ENCODE measurements at places on chromosomes 6 and 20.

- DNase-seq: no peak
These were observed 524.4 kb downstream of the KIF16B start for GRCh38 chr20:16048876-16049275.

DNA sequence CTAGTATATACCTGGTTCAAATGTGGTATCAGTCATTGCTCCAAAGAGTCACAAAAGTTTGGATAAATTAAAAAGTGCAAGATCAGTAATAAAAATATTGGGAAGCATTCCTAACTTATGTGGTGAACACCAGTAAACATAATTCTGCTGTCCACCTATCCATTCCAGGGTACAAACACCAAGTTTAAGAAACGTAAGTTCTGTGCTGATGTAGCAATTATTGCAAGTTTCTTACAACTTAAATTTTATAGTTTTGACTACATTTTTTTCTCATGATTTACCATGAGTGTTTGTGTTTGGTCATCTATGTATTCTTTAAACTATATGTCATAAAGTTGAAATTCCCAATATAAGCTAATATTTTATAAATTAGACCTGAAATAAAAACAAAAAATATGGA is 255.0 kb upstream of the THEMIS start:
- DNase-seq: no peak

DNA sequence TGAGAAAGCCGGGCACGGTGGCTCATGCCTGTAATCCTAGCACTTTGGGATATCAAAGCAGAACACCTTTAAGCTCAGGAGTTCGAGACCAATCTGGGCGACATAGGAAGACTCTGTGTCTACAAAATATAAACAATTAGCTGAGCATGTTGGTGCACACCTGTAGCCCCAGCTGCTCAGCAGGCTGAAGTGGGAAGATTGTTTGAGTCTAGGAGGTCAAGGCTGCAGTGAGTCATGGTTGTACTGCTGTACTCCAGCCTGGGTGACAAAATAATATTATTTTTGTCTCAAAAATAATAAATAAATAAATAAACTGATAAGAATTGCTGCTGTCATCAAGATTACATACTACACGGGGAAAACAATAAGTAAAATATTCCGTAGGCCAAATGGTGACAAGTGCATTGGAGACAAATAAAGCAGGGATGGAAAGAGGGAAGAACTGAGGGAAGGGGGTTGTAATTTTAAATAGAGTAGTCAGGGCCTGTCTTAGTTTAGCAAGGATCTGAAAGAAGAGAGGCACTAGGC is 14.0 kb upstream of the TOP1 start:
- no peak for DNase-seq

DNA sequence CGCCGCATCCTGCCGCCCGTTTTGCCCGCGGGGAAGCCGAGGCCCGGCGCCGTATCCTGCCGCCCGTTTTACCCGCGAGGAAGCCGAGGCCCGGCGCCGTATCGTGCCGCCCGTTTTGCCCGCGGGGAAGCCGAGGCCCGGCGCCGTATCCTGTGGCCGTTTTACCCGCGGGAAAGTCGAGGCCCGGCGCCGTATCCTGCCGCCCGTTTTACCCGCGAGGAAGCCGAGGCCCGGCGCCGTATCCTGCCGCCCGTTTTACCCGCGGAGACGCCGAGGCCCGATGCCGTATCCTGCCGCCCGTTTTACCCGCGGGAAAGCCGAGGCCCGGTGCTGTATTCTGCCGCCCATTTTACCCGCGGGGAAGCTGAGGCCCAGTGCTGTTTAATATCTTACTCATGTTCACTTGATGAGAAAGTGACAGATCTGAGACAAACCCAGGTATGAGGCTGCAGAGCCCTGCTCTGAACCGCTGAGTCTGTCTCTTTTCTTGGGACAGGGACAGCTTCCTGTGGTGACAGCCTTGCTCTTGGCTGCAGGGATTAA is 129.4 kb downstream of the CDH26 start:
- no peak for DNase-seq

DNA sequence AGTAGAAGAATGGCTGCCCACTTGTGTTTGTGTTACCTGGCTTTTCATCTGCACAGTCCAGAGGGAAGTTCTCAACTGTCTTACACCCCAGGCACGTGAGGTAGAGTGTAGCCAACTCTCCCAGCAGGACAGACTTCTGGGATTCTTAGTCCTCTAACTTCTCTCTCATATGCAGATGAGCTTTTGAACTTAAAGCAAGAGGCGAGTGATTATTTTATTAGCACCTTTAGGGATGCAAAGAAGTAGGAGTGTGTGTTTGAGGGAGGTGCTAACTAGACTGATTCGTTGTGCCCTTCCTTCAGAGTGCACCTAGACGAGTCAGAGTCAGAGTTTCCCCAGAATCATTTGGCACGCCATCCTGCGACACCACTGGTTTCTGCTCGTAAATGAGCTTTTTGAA is 10.8 kb downstream of the CDYL start:
- DNase-seq: no peak

DNA sequence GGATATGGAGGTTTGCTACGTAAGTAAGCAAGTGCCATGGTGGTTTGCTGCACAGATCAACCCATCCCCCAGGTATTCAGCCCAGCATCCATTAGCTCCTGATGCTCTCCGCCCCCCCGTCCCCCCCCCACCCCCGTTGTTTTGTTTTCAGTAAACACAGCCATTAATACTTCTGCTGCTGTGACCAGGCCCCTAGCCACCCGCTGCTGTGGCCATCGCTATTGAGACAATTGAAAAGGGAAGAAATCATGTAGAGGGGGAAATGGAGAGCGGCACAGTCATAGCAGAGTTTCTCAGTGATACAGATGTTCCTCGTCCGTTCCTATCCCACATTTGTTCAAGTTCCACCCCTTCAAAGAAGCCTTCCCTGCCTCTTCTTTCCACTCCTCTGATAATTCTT is 24.9 kb downstream of the SLC35D3 start:
- no peak for DNase-seq

DNA sequence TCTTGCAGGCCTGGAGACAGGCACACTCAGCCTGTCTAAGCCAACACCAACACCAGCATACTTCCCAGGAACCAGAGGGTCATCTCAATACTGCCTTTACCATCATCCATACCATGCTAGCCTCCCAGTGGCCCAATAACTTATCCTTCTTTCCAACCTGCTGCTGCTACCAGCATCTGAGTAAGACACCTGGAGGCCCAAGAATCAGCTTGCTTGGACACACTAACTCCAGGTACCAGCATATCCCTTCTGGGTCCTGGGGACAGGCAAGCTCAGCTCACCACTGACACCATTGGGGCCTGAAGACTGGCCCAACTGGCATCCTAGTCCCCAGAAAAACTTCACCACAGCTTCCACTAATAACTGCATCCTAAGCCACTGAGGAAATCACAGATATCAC is 205.3 kb downstream of the CD109 start:
- DNase-seq: no peak

GRCh38 chr6:124053315-124053714 is 249.7 kb downstream of the NKAIN2 start:
- no peak for DNase-seq

DNA sequence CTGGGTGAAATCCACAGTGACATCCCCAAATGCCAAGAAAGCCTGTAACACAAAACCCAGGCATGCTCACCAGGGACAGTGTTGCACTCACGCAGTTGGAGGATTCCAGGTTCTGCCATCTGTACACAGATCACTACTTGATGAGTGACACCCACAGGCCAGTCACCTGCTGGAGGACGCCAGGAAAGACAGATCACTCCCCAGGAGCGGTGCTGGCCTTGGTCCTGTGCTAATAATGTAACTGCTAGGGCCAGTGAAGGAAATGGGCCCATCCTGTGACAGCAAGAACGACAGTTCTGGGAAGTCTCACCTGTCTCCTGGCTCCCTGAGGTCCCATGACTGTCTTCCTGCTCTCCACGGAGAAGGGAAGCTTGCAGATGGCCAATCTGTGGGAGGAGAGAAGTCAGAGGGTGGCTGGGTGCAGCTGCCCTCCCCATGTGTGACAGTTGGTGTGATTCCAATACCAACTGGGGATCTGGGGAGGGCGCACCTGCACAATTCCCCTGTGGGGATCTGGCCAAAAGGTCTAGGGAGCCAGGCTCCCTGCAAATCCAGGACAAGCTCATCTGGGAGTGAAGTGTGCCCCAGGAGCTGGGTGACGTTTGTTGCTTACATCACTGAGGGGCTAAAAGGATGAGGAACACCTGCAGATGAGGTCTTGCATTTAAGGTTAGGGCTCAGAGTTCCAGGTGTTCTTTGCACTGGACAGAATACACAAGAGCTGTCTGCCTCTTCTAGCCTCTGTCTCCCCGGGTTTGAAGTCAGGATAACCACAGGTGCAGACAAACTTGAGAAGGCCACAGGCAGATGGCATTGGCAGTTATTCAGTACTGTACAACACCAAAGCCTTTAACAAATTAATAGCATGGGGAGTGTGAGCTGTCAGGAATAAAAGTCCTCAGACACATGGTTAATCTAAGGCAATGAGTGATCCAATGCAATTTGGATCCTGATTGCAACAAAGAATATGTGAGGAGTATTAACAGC is 10.3 kb downstream of the ZNF337 start:
- no peak for DNase-seq

DNA sequence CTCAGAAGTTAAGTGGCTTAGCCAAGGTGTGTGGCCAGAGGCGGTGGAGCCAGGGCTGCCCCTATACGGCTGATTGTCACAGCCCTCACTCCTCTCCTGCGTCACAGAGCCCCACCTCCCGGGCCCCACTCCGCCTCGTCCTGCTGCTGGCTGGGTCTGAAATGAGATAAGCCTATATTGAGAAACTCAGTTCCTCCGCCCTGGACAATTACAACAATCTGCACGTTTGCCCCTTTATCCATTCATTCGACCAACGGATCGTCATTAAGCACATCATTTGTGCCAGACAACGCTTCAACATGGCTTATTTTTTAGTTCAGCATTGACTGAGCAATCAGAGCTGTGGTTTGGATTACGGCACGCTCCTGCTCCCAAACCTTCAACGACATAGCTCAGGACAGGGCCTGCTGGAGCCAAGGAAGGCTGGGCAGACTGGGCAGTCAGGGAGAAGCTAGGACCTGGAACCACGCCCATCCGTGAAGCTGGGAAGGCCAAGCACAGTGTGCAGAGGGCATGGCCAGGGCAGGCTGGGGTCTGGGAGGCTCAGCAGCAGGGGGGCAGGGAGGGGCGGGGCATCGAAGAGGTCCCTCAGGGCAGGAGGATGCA is 16.6 kb upstream of the EZR start:
- no peak for DNase-seq

DNA sequence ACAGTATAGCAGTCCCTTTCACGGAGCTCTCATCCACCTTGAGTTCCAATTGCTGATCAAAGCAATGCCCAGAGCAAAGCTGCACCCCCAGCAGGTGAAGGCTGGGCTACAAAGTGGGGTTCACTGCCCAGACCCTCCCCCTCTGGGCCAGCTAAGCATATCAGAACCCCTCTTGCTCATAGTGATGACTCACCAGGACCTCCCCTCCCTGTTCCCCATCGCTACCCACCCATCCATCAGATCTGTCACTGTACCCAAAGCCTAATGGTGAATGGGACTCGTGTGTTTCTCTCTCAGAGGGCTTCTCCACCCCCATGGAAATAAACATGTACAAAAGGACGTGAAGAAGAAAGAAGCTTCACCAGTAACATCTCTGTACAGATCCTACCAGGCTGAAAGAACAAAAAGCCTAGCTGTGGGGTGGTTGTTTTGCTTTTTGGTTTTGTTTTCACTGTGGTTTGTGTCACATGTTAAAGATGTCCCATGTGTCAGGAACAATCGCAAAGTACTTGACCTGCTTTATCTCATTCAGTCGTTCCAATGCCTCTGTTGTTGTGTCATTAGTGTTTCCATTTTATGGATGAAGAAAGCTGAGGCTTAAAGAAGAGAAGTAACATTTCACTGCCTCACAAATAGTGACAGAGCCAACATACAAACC is 518.5 kb downstream of the CD83 start:
- no peak for DNase-seq

DNA sequence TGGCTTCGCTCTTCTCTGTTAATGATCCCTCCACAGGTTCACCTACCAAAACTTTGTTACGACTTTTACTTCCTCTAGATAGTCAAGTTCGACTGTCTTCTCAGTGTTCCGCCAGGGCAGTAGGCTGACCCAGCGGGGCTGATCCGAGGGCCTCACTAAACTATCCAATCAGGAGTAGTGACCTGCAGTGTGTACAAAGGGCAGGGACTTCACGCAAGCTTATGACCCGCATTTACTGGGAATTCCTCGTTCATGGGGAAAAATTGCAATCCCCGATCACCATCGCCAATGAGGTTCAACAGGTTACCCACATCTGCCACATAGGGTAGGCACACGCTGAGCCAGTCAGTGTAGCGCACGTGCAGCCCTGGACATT is 771.4 kb upstream of the DEFB115 start:
- no peak for DNase-seq

GRCh38 chr6:33976437-33977360 is 169.2 kb downstream of the GRM4 start:
- no peak for DNase-seq

DNA sequence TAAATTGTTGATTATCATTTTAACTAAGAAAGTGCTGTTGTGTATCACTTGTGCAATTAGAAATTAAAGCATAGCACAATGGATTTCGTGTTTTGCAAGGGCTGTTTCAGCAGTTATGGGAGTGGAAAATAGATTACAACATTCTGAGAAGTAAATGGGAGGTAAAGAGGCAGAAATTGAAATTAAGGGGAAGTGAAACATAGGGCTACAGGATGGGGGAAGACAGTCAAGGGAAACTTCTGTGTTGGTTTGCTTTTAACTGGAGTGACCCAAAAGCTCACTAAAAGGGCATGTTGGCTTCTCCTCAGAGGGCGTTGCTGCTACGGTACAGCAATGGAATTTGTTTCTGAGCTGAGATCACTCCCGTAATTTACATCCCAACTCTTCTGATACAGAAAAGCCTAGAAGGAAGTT is 147.5 kb downstream of the BCAS1 start:
- no peak for DNase-seq

DNA sequence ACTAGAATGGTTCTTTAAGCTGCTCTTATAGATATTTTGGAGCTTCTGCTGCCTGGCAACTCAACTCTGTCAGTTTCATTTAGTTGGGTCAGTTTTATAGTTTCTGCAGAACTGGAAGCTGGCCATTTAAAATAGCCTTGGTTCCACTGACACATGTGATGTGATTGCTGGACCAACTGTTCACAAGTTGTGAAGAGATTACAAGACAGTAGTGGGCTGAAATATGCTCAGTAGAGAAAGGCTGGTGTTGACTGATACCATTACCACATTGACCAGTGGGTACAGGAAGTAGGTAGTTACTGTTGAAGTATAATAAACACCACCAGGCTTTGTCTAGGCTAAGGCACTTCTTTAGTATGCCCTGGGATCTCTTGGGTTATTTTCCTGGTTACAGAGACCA is 39.0 kb downstream of the BCKDHB start:
- no peak for DNase-seq

- DNase-seq: no peak
These were observed 461 bp upstream of the DCDC2 start for GRCh38 chr6:24358219-24358821.

- DNase-seq: no peak
These were observed 60.0 kb upstream of the EPB41L1 start for GRCh38 chr20:36094497-36094896.

Data from non-pigmented ciliary epithelial cell (primary cell).